Activated T-helper 2 cell treated with anti-CD3 and anti-CD28 coated beads, Interferon-gamma antibody, Interleukin-2, Interleukin-4, amounts not matched to agents 10 μg/mL and 5 μg/mL and 100 μg/mL, durations not matched to agents 14 hours and 24 hours and 36 hours (primary cell): ENCODE measurements at places on chromosomes 12 and 14. TPM values are rescaled to one million over a fixed set of nuclear protein-coding genes. Genes with fewer than 3 reads are reported as not detected.
A peak's percentile ranks its signal among the peaks of the same experiment; 100 is the strongest.

- DNase-seq, result no peak
- H3K36me3 ChIP-seq, result no peaks in the 10 kb centered on the region
Observed at GRCh38 chr14:22338917-22339715, 249.9 kb downstream of the DAD1 start.

DNA sequence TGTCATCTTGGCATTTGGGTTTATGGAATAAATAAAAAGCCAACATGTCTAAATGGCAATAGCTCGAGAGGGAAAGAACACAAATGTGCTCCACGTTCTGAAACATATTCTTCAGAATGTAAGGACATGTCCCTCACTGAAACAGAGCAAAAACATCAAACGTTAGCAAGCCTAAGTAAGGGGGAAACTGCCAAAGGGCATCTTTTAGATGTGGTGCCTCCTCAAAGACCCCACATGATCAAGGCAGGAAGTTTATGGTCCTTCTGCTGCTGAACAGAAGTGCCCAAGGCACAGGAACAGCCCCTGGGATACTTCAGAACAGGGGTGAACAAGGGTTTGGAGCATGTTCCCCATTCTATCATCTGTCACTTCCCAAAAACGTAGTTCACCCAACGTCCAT is 227.0 kb downstream of the ANO2 start:
- H3K27me3 ChIP-seq, result peaks cover 7% of the 10 kb centered on the region
- no peak overlapping the region for H3K4me3 ChIP-seq
- no peak for DNase-seq
- H3K36me3 ChIP-seq, result no peaks in the 10 kb centered on the region
- H3K27ac ChIP-seq, result no peak overlapping the region

GRCh38 chr14:99183716-99184115 is 88.3 kb downstream of the BCL11B start:
- H3K27ac ChIP-seq, result peak overlapping the region; percentile 90
- H3K36me3 ChIP-seq, result peaks cover 48% of the 10 kb centered on the region
- no peak overlapping the region for H3K4me3 ChIP-seq
- DNase-seq, result no peak
- no peaks in the 10 kb centered on the region for H3K27me3 ChIP-seq

DNA sequence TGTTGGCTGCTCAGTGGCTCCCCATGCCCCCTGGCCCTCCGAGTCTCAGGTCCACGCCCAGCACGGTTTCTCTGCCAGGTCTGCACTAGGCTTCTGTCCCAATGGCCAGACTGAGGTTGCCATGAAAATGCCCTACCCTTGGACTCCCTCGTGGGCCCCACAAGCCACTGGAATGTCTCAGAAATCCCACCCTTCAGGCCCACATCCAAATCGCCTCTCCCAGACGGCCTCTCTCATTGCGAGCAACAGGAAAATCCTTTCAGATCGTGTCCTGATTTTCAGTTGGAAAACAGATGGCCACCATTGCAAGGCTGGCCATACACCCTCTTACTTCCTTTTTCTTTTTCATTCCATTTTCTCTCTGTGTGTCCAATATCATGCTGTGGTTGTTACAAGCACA is 77.3 kb downstream of the IRF2BPL start:
- no peak for DNase-seq
- no peak overlapping the region for H3K4me3 ChIP-seq
- H3K27me3 ChIP-seq, result no peaks in the 10 kb centered on the region
- H3K36me3 ChIP-seq, result no peaks in the 10 kb centered on the region
- H3K4me1 ChIP-seq, result peaks cover 54% of the 10 kb centered on the region

DNA sequence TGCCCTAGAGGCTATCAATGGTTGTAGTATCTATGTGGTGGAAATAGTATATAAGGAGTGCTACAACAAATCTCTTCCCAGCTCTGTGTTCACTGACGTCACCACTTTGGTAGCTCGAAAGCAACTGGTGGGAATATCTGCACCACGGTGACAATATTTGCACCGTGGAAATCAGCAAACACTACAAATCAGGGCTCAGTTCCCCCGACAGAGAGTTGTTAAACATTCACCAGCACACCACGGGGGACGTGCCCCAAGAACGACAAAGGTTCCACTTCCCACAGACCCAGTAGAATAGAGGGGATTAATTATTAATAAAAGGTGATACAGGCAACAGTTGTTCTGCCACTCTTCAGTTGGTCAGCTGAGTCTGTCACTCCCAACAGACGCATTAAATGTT is 98.4 kb downstream of the CCDC60 start:
- no peak for DNase-seq
- no peak overlapping the region for H3K4me3 ChIP-seq
- no peaks in the 10 kb centered on the region for H3K4me1 ChIP-seq
- H3K27ac ChIP-seq, result no peak overlapping the region
- H3K36me3 ChIP-seq, result no peaks in the 10 kb centered on the region

DNA sequence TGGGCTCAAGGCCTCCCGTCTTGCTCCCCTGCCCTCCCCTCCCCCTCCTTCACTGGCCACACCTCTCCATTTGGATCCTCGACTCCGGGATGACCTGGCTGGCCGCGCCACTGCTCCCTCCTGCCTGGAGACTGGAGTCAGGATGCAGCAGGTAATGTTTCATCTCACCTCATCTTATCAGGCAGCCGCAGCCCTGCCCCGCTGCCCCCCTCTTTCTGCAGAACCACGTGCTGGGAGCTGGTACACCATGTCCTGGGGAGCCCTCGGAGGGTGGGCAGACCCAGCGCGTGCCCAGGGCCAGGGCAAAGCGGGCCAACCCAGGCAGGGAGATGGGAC is 31.1 kb downstream of the BEGAIN start:
- H3K36me3 ChIP-seq, result no peaks in the 10 kb centered on the region
- H3K4me3 ChIP-seq, result no peak overlapping the region
- no peak for DNase-seq
- H3K4me1 ChIP-seq, result peaks cover 5% of the 10 kb centered on the region
- no peak overlapping the region for H3K27ac ChIP-seq

DNA sequence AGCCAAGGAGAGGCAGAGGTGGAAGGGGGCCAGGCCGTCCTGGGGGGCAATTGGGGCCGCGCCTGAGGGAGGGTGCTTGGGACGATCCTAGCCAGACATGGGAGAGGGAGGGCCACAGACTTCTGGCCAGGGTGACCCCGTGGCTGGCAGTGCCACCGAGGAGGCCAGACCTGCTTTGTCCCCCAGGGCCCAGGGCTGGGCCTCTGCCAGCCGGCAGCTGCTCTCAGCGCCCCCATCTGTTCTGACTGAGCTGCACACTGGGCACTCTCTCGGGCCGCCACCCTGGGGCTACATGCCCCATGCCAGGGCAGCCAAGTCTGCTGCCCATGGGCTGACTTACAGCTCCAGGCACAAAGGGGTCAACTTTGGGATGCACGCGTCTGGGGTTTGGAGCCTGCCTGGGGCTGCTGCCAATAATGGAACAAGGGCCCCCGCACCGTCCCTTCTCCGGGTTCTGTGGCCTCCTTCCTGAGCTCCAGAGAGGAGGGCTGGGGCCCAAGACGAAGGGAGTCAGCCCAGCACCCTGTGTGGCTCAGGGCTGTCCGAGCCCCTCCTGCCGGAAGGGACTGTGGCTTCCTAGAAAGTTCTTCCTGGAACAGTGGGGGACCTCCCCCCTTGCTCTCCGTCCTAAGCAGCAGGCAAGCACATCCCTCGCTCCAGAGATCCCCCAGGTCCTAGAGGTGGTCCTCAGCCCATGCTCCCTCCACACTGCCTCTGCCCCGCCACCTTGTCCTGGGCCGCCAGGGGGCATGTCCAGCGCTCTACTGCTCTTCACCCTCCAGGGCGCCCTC is 1.1 kb downstream of the ADSS1 start:
- no peaks in the 10 kb centered on the region for H3K4me1 ChIP-seq
- H3K4me3 ChIP-seq, result peak overlapping the region; percentile 55
- DNase-seq, result no peak
- H3K36me3 ChIP-seq, result no peaks in the 10 kb centered on the region
- H3K27ac ChIP-seq, result no peak overlapping the region
- no peaks in the 10 kb centered on the region for H3K27me3 ChIP-seq

DNA sequence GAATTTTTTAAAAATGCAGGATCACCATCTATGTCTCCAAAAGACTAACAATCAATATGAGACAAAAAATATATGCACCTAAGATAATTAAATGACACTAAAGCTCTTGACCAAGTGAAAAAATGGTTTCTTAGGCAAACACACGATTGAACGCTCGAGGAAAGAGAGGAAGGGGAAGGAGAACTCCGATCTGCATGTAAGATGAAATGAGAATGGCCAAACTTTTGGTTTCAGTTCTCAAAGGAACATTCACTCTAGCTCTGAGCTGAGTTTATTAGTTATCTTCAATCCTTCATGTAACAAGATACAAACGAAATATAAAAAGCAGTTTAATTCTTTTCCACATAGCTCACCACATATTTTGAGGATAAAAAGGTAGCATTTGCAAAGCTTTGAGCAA is 2.8 kb downstream of the DYRK4 start:
- no peak overlapping the region for H3K27ac ChIP-seq
- H3K36me3 ChIP-seq, result peaks cover 12% of the 10 kb centered on the region
- H3K27me3 ChIP-seq, result no peaks in the 10 kb centered on the region
- DNase-seq, result no peak
- H3K4me3 ChIP-seq, result peak overlapping the region; percentile 5

GRCh38 chr14:104436741-104437701 is 142.5 kb upstream of the C14orf180 start:
- no peak for DNase-seq
- H3K27me3 ChIP-seq, result no peaks in the 10 kb centered on the region
- H3K4me3 ChIP-seq, result no peak overlapping the region

Gene CLEC4C
- total RNA-seq, result not detected in 2 replicates

Gene MED13L
- 49.0 and 52.5 TPM in 2 replicates for total RNA-seq

Gene REM2
- 0.28 and 0.30 TPM in 2 replicates for total RNA-seq

Gene GZMB
- total RNA-seq, result 4,664 and 4,741 TPM in 2 replicates
